Fibroblast of lung (primary cell): ENCODE measurements at places on chromosomes 2 and 18.

DNA sequence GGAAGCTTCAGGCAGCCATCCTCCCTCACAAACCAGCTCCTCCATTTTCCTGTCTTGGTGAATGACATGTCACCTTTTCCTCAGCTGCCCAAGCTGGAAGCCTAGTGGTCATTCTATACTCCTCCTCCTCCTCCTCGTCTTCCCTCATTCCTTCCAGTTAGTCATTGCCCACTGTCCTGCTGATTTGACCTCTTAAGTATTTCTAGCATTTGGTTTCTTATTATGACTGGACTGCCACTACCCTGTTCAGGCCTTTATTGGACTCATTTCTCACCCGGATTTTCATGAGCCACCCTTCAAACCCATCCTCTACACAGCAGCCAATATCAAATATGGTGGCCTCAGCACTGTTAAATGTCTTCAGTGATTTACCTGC, 21.9 kb upstream of the MGAT5 start:
- no peak for DNase-seq

GRCh38 chr2:163692081-163692480, 43.7 kb downstream of the FIGN start:
- DNase-seq, result peak; percentile 17

- no peak for DNase-seq
Measured at GRCh38 chr2:85656468-85656867, 11.5 kb downstream of the SFTPB start.

DNA sequence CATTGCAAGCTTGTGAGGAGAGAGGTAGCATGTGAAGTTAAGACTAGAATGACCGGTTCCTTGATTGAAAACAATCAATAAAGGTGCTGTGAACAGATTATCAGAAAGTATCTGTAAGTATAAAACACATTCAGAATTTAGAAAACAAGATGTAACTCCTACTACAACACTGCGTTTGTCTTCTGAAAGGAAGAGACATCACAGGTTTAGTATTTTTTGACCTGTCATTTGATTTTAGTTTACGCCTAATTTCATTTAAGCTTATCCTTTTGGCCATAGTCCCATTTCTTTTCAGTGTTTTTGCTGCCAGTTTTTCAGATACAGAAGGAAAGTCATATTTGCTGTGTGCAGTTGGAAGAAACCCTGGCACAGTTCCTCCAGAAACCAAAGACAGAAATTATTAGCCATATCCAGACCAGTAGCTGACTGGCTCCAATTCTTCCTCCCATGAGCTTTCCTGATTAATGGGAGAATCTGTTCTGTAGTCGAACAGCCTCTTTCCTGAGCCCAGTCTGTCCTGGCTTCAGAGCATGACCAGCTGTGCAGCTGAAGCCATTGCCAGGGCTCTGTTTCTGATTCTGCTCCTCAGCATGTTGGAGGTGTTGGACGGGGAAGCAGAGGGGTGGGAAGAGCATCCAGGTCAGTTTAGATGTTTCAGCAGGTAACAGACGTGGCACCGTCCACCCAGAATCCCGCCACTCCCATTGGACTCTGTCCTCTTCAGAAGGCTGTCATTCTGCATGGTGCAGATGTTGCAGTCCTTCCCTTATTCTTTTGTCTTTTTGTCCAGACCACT, 61.0 kb downstream of the CRIM1 start:
- DNase-seq, result peak; percentile 43

DNA sequence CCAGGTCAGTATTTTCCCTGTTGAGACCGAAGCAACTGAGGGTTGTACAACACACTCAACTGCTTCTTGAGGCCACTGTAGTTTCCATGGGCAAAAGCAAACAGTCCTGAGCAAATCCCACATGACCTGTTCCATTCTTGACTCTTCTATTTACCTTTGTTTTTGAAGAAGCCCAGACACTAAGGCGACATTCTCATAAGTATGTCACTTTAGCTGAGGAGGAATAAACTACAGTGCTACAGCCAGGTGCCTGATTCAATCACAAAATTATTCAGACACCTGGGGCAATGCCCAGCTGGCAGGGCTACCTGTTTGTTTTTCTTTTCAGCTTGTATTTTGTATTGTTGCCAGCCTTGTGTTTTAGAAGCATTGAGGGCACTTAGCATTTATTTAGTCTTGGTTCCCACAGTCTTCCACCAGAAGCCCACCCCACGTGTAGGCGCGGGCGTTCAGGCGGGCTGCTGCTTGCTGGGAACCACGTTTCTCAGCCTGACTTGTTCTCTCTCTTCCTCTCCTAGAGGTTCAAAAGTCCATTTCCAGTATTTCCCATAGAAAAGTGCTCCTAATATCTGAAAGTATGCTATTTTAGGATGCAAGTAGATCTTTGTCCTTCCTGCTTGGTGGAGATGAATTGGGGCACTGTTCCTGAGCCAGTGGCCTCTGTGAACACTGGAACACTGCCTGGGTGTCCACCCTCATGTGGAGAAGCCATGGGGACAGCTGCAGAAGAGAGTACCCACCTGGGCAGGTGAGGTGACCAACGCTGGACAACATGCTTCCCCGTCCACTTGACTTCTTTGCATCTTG, 99.0 kb upstream of the COPS8 start:
- DNase-seq, result no peak

GRCh38 chr2:217756375-217757107, 246.3 kb downstream of the TNS1 start:
- DNase-seq, result peak; percentile 54

DNA sequence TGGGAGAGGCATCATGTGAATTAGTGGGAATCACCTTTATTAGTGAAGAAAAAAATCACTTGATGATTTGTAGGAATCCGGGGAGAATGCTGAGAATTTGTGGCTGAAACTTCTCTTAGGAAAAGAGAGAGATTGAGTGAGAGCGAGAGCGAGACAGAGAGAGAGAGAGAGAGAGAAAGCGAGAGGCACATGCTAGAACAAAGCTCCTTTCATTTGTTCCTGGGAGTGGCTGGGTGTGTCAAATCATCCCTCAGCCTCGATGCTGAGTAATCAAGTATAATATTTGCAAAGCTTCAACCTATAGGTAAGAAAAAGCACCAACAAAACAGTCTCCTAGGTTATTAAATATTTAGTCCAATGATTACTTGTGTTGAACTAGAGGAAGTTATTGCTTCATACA, 4.4 kb upstream of the SERPINB5 start:
- DNase-seq, result no peak

DNA sequence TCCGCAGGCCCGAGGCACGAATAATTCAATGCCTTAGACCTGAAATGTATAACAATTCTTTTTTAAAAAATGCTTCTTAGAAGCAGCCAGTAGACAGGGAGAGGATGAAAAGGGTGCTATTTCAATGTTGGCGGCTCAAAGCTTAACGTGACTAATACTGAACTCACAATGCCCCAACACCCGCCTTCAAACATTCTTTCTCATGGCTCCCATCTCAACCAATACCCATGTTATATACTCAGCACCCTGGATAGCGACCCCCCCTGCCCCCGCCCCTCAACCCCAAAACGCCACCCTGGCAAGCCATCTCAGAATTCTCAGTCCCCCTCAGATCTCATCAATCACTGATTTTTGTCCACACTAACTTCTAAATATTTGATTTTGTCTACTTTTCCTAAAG, 4.4 kb downstream of the FBXO41 start:
- no peak for DNase-seq

- DNase-seq, result no peak
Measured at GRCh38 chr18:26317398-26317797, 91.2 kb downstream of the TAF4B start.

GRCh38 chr2:119565481-119565880, 21.2 kb downstream of the CFAP221 start:
- DNase-seq, result no peak

- no peak for DNase-seq
Measured at GRCh38 chr18:44848644-44849335, 168.1 kb downstream of the SETBP1 start.

DNA sequence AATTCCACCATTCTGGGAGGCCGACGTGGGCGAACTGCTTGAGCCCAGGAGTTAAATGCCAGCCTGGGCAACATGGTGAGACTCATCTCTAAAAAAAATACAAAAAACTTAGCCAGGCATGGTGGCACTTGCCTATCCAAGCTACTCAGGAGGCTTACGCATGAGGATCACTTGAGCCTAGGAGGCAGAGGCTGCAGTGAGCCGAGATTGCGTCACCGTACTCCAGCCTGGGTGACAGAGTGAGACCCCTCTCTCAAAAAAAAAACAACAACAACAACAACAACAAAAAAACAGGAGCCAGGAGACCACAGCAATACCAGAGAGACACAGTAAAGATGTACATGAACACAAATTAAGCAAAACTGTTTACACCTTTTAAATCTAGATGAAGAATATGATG, 52.9 kb downstream of the TLK1 start:
- DNase-seq, result no peak

GRCh38 chr2:155546721-155547555, 785.6 kb downstream of the NR4A2 start:
- no peak for DNase-seq

DNA sequence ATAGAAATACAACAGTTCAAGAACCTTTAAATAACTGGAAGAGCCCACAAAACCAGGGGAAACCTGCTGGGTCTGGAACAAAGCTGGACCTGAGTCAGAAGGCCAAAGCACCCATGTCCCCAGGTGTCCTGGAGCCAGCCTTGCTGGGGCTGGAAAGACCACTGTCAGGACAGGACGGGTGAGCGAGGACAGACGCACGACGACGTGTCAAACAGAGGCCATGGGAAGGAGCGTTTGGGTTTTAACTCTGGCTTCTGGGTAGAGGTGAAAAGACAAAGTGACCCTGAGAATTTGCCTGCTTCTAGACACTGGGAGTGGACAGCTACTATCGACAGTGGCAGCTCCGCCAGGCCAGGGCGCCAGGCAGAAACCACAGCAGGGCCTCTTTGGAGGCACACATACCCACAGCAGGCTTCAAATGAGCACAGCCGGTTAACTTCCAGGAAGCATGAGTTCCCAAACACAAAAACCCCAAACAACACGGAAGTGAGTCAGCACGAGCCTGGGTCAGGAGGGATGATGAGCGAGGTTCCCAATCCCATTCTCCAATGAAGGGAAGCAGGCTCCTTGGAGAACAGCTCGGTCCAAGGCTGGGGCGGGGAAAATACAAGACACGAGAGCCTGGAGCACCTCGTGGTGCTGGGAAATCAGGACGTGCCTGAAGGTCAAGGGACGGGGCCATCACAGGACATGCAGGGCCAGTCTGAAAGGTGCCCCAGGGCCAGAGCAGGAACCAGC, 208.0 kb downstream of the TWIST2 start:
- peak; percentile 15 for DNase-seq

- no peak for DNase-seq
Measured at GRCh38 chr2:147572622-147573021, 272.2 kb upstream of the ACVR2A start.

GRCh38 chr2:199710551-199710950, 140.4 kb downstream of the FTCDNL1 start:
- DNase-seq, result no peak

- no peak for DNase-seq
Measured at GRCh38 chr2:171706152-171706803, 19.0 kb downstream of the DYNC1I2 start.

DNA sequence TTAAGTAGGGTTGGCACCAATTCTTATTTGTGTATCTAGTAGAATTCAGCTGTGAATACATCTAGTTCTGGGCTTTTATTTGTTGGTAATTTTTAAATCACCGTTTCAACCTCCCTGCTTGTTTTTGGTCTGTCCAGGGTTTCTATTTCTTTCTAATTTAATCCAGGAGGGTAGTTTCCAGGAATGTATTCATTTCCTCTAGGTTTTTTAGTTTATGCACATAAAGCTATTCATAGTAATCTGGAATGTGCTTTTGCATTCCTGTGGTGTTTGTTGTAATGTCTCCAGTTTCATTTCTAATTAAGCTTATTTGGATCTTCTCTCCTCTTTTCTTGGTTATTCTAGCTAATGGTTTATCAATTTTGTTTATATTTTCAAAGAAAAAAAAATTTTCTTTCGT, 1361.8 kb upstream of the DDX18 start:
- DNase-seq, result no peak

DNA sequence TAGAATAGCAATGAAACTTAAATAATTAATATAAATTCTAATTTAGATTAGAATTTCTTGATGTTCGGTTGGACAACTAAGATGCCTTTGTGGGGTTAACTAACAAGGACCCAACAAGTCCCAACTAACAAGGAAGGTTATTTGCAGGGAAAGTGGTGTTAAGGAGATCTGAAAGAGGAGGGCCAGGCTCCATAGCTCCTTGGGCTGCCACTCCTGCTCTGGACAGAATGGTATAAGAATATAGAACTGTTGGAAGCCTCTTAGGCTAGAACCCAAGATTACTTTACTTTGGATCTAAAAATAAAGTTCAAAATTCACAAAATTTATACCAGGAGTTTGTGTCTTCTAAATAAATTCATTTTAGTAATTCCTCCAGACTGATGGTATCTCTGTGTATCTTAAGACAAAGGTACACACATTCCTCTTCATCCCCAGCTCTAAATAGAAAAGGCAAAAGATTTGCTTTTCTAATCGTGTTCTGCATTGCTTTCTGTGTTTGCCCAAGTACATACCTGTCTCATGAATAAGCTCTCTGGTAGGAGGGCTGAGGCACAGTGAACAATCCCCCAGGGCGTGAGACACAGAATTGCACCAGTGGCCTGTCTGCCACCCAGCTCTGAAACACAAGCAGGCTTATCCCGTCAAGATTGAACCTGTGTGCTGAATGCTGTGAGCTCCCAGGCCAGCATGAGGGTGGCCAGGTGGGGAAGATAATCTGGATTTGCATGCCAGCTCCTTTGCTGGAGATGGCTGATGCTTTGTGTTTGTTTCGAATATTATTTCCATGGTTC, 176.0 kb downstream of the ACKR3 start:
- peak; percentile 94 for DNase-seq

DNA sequence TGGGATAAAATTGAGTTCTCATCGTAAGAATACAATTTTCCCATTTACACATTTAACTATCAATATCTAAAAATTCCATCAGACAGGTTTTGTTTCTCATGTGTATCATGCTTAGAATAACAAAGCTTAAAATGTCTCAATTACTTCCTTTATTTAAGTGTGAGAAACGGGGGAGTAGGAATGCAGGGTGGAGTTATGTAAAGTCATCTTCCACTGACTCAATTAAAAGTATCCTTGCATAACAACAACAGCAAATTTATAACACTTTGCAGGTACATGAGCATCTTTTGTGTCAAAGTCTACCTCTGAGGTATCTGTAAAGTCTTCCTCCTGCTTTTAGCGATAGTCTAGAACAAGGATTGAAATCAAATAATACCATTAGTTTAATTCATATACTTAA, 327.1 kb downstream of the EPHA4 start:
- DNase-seq, result no peak

DNA sequence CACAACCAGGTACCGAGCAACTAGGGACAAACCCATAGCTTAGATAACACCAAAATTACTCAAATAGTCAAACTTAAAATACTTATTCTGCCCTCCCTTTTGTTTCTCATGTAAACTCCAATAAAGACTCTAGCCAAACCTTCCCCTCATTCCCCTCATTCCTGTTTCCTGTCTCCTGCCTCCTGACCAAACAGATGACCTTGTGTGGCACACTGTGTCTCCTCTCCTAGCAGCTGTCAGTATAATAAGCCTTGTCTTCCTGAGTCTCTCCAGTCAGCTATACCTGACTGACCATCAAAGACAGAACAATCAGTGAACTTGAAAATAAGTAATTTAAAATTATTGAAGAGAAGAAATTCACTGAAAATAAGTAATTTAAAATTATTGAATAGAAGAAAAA, 14.3 kb downstream of the SULT1C4 start:
- no peak for DNase-seq

GRCh38 chr2:112661656-112662305, 16.0 kb downstream of the SLC20A1 start:
- no peak for DNase-seq
